ENCODE measurements at places on chromosomes 2 and 18.

DNA sequence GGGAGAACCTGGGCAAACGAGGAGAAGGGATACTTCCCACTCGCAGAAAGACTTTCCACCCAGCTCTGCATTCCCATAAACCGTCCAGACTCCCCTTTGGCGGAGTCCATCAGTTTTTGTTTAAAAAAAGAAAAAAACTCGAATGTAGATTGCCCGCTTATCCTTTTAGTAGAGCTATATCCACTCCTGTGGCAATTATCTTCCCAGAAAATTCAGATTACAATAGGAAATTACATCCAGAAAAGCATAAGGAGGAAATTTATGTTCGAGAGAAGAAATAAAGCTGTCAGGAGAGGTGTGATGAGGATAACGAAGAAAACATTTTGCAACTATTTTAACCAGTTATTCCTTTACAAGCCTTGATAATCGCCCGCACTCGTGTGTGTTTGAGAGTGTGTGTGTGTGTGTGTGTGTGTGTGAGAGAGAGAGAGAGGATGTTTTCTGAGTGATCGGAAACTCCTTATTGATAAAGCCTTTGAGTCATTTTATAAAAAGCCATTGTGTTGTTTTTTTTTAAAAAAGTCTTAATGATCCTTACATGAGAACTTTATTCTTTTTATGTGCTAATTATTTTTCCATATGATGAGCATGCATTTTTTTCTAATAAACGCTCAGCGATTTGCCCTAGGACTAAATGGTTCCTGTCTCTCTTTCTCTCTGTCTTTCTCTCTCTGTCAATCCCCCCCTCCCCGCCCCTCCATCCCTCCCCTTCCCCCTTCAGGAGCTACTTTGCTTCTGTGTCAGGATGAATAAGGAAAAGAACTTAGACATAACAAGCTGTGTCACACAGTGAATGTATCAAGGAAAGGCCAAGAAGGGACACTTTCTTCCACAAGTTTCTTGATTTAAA, 1.1 kb upstream of the PPP3R1 start:
- DNase-seq, result peak; percentile 76

- DNase-seq, result peak; percentile 70
These were observed 38.7 kb downstream of the SDC1 start for GRCh38 chr2:20186078-20186854.

DNA sequence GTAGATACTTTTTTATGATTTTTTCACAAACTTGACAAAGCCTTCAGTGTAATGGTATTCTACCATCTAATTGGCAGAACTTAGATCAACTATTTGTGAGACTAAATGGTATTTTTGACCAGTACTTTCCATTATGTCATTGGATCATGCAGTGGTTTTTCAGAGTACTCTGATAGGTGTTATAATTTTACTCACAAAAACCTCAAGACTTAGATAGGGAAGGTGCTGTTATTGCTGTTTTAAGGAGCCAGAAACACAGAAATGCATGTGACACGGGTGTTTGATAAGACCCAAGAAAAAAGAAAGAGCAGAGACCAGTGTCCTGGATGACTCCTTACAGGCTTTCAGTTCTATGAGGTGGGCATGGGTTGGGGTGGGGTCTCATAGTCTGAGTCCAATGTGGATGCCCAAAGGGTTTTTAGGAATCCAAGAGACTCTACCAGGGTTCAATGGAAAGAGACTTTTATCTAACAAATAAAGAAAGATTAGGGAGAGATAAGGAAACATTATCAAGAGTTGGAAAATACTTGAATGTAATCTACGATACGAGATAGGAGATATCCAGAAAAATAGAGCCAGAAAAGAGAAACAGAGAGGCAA, 31.3 kb downstream of the SP140 start:
- no peak for DNase-seq

DNA sequence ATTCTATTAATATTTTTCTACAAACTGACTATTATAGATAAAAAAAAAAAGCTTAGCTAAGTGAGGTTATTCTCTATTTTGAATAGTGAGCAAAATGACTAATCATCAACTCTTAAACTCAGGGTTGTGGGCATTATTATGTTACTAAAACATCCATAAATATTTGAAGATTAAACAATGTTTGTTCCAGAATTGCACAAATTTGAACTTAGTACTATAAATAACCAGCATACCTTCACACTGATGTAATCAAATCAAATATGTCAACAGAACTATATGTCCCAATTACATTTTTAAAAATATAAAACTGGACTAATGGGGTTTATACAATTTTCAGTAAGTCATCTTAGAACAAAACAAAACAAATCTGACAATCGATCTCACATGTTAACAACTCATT, 800.9 kb downstream of the LRP1B start:
- DNase-seq, result no peak

GRCh38 chr2:233819884-233820773, 34.2 kb downstream of the HJURP start:
- DNase-seq, result no peak

GRCh38 chr2:141508806-141509595, 621.8 kb downstream of the LRP1B start:
- DNase-seq, result no peak

DNA sequence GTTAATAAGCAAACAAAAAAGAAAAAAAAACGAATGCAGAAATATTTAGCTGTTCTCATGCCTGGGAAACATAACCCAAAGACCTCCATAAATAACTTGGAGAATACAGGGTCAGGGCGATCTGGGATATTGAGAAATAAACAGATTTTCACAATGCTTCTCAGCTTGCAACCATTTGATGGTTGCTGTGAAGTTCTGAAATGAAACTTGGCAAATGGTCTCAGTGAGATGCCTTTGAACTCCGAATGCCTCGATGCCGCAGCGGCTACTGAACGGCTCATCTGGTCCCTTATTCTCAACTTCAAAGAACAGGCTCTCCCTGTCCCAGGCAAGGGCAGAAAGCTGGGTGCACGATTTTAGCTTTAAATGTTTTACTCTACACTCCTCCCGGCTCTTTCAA, 78.1 kb downstream of the ZNF516 start:
- no peak for DNase-seq

DNA sequence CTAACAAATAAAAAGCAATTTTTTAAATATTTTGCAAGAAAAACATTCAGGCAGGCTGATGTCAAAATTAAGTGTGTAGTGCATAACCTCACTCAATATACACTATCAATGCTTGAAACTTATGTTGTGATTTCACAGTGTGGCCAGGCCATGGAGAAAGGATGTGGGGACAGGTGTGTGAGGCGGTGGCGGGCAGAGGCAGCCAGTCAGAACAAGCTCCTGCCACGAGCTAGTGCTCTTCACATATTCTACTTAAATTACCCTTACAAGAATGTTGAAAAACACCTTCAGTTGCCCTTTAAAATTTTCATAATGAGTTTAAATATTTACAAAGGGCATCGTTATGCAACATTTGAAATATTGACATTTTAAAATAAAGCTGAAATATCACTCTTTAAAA, 43.2 kb downstream of the CYB5A start:
- no peak for DNase-seq

GRCh38 chr18:62728254-62728653, 12.9 kb downstream of the PHLPP1 start:
- no peak for DNase-seq

GRCh38 chr2:151973901-151974199, 125.0 kb downstream of the CACNB4 start:
- DNase-seq, result no peak

DNA sequence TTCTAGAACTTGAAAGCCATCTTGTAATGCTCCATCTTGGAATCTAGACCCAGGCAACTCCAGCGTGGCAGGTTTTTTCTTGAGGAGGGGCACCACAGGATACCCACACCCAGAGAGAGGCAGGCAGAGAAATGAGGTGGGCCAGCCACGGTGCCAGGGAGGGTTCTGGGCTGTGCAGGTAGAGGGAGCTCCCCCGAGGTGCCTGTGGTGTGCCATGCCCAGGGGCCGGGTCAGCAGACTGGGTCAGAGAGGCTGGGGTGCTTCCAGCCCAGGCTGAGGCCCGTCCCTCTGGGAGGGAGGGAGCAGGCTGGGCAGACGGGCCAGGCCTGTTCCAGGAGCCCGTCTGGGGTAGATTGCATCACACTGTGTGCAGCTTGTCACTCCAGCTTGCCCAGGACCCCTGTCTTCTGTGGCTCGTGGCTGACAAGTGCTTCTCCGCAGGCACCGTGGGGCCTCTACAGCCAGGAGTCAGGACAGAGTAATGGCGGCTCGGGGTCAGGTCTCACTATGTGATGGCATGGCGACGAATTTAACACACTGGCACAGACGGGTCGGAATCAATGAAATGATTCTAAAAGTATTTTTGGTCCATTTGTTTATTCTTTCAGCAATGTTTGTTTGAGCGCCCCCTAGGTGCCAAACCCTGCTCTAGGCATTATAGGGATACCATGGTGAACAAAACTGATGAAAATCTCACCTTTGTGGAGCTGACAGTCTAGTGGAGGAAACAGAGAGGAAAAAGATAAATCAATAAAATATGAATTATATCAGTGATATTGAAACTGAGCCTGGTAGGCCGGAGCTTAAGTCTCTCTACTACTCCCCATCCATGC, 144.0 kb downstream of the ACOXL start:
- no peak for DNase-seq

GRCh38 chr18:52334896-52335295, 5.1 kb upstream of the DCC start:
- no peak for DNase-seq

GRCh38 chr2:98773169-98773568, 42.2 kb upstream of the MGAT4A start:
- no peak for DNase-seq

DNA sequence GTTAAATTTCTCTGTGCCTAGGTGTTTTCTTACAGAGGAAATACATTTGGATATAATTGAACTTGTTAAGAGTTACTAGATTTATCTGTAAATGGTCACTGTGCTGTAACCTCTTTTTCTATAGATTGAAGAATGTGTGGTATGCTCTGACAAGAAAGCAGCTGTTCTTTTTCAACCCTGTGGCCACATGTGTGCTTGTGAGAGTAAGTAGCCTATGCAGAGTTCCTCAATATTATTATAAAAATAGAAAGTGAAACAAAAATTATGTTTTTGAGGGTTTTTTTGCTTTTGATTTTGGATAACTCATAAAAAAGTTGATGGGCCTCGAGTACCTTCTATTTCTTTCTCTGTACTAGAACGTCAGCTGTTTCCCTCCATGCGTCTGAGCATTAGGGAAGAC, 112.4 kb downstream of the MIB1 start:
- DNase-seq, result no peak

DNA sequence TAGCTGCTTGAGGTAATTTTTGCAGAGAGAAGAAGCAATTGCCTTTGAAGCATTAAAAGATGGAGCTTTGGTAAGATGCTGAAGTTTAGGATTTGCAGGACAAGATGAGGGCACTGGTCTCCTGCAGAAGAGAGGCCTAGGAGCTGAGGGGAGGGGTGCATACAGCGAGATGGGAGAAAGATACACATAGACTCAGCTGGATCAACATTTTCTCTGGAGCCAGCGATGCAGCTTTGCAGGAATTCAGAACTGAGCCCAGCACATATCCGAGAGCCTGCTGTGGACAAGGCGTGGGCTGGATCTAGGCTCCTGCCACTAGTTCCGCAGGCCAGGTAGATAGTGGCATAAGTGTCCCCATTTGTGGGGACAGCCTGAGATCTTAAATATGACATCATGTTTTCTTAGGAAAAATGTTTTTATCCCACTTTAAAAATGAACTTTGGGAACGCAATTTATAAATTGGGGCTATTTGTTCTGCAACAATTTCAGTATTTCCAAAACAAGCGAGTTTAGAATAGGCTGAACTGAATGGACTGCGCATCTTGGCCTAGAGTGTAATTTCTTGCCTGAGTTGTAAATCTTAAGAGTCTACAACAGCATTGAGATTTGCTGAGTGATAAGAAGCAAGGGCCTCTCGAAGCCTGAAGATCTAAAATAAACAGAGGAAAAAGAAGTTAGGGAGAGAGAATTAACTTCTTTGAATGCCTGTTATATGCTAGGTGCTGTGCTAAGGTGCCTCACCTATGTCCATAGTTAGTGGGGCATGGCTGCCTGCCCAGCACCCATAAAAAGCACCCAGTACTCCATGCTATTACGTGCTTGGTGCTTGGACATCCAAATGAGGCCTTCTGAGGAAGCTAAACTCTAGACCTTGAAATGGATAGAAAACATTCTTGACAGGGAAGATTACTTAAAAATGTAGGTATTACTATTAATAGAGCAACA, 17.3 kb downstream of the GRHL1 start:
- no peak for DNase-seq

DNA sequence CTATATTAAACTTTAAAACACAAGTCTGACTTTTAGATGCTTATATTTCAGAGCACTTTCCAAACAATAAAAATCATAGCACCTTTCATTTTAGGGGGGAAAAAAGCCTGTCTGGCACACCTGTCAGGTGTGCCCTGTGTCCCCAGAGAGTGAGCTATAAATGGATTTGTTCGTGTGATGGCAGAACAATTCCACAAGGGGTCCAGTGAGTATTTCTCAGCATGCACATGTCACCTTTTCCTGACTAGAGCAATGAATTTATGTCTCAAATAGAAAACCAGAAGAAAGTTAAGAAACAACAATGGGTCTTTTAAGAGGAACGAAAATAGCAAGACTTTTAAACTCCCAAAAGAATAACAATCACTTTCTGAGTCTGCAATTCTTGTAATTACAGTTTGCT, 55.9 kb downstream of the ACVR1C start:
- DNase-seq, result peak; percentile 2

DNA sequence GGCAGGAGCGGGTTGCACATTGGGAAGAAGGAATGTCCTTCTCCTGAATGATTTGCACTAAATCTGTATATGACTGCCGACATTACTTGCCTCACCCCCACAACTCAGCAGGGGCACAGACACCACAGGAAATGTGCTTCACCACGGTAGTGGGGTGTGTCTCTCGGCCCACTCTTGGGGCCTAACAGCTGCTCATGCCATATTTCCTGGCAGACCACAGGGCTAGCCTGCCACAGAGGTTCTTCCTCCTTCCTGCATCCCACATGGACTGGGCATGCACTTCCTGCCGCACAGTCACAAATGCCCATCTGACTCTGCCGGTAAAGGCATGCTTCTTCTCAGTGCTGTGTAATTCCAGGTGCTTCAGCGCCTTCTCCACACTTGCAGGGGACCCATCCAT, 10.3 kb upstream of the PAPOLG start:
- no peak for DNase-seq

DNA sequence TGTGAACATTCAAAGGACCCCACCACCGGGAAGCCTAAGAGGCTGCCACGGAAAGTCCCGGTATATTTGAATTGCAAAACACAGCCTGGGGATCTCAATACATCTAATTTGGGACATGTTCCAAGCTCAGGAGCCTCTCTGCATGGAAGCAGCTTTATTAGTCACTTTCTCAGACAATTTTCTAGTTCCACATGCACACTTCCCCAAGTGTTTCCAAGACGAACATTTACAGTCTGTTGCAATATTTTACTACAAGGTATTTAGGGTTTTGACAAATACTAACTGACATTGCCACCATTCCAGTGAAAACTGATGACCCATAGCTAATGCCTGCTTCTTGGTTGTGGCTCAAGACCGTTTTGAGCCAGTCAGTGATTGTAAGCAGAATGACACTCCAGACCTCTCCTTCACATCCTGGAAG, 145.3 kb downstream of the NCKAP5 start:
- DNase-seq, result no peak

GRCh38 chr2:166361351-166362153, 14.2 kb downstream of the SCN9A start:
- peak; percentile 39 for DNase-seq

All from erythroblast (primary cell).